ENCODE measurements at places on chromosomes 3 and 15. TPM values are rescaled to one million over a fixed set of nuclear protein-coding genes. Genes with fewer than 3 reads are reported as not detected.

Gene PLA2G4B
- polyA plus RNA-seq = 5.5 TPM

GRCh38 chr3:10317311-10317960 is 3.5 kb downstream of the SEC13 start:
- no peak for DNase-seq

Gene SEMA3G
- 27.2 TPM for polyA plus RNA-seq

Gene CCR8
- not detected for polyA plus RNA-seq

- no peak for DNase-seq
Observed at GRCh38 chr3:46680298-46680826, 13.1 kb downstream of the ALS2CL start.

GRCh38 chr3:24435584-24435983 is 59.1 kb downstream of the THRB start:
- no peak for DNase-seq

DNA sequence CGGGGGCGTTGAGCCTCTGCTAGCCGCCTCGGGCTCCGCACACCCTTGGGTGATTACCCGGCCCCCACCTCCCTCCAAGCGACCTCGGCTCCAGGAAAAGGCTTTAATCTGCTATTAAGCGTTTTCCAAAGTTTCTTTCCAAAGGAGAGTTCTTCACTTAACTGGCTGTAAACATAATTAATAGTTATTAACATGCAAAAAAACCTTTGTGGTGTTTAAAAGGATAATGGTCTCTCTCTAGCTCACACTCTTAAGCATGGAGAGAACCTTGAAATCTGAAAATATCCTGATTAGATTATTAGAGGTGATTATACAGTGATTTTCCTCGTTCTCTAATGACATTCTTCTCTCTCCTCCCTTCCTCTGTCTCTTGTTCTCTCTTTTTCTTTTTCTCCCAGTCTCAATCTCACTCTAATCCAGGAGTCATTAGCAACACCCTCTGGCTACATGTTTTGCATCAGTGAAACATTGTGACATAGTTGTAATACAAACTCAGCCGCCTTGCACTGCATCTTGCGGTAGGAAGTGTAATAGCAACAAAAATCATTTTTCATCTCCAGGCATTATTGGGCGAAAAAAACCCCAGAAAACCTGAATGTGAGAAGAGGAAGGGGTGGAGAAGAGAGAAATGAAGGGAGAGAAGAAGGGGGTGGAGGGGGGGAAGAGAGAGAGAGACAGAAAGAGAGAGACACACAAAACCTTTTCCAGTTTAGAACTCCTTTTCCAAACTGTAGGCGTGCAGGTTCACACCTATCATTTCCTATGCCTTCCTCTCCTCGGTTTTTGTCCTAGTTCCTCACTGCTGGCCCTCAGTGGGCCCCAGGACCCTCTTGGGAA is 24.4 kb downstream of the NR2F2 start:
- DNase-seq = peak; percentile 61

- DNase-seq = no peak
Observed at GRCh38 chr3:136604961-136605360, 147.2 kb downstream of the STAG1 start.

Gene PAK6
- polyA plus RNA-seq = 5.5 TPM

- no peak for DNase-seq
Observed at GRCh38 chr3:114194750-114195149, 15.9 kb upstream of the DRD3 start.

- no peak for DNase-seq
Observed at GRCh38 chr15:76667943-76668715, 237.0 kb downstream of the SCAPER start.

DNA sequence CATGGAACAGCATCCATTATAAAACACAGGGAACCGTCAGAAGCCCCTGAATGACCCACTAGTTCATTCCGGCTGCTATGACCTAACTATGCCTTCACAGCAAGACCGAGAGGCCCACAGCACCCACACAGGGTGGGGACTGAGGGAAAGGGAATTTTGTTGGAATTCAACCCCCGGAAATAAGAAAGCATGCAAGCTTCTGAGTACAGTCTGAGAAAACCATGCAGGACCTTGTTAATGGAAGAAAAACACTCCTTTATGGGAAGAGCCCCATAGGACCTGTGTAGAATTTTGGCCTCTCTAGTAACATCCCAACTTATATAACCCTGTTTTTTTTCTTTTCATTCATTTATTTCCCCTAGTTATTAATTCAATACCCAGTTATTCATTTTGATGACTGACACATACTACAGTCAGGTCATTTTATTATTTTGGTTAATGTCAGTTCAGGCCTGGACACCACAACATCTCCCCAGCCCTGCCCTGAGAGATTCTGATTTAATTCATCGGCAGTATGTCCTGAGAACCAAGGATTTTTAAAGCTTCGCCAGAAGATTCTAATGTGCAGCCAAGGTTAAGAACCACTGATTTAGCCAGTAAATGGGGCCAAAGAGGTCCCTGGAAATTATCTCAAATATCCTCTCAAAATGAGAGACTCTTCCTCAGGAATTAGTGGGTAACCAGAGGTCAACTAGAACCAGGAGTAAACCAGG is 231.6 kb upstream of the GOLGA6L4 start:
- DNase-seq = no peak

- DNase-seq = no peak
Observed at GRCh38 chr3:58107597-58107996, 99.4 kb downstream of the FLNB start.

Measured in right renal cortex interstitium (tissue), 3 donors.